ENCODE measurements at places on chromosomes 1 and 21. TPM values are rescaled to one million over a fixed set of nuclear protein-coding genes. Genes with fewer than 3 reads are reported as not detected.

Gene CADM3
- total RNA-seq, result 6.0 TPM

Gene VPS13D
- total RNA-seq, result 200 TPM

Gene PTPN22
- 0.59 TPM for total RNA-seq

Gene TMEM269
- 0.13 TPM for total RNA-seq

Gene S100PBP
- 11.0 TPM for total RNA-seq

Gene PAQR7
- 29.6 TPM for total RNA-seq

Gene OR2T11
- not detected for total RNA-seq

Gene NR0B2
- total RNA-seq, result not detected

Gene SELL
- total RNA-seq, result not detected

Gene SHISAL2A
- total RNA-seq, result not detected

Gene PMF1
- total RNA-seq, result 65.5 TPM

Gene SLAMF1
- 7.1 TPM for total RNA-seq

Gene ANKRD65
- total RNA-seq, result 7.7 TPM

Gene LRRC71
- total RNA-seq, result not detected

Gene GBP2
- total RNA-seq, result 63.0 TPM

Gene OR6K3
- total RNA-seq, result not detected

Gene FAM72C
- total RNA-seq, result 0.34 TPM

Gene DENND2D
- total RNA-seq, result 29.8 TPM

Gene CD2
- total RNA-seq, result 1.1 TPM

Gene CR1L
- not detected for total RNA-seq

Gene MASP2
- not detected for total RNA-seq

Gene KISS1
- total RNA-seq, result not detected
